Occipital lobe (tissue), 3 donors: ENCODE measurements at places on chromosomes 13 and 19.

DNA sequence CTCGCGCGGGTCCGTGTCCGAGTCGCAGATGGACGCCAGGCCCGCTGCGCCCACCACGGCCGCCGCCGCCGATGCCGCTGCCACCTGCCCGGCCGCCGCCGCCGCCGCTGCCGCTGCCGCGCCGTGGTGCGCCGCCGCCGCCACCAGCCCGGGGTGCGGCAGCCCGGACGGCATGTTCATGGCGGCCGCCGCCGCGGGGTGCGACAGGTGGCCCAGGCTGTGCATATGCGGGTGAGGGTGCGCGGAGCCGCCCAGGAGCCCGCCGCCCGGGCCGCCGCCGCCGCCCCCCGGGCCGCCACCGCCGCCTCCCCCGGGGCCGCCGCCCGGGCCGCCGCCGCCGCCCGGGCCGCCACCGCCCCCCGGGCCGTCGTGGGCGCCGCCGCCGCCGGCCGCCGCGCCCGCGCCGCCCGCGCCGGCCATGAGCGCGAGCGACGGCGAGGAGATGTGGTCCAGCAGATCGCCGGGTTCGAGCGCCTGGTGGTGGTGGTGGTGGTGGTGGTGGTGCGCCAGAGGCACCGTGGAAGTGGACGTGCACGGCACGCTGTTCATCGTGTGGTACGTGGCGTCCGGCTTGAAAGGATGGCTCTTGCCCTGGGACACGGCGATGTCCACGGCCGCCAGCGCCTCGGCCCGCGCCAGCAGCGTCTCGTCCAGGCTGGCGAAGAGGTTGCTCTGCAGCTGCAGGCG is 1.3 kb downstream of the POU4F1 start:
- no peak for DNase-seq

DNA sequence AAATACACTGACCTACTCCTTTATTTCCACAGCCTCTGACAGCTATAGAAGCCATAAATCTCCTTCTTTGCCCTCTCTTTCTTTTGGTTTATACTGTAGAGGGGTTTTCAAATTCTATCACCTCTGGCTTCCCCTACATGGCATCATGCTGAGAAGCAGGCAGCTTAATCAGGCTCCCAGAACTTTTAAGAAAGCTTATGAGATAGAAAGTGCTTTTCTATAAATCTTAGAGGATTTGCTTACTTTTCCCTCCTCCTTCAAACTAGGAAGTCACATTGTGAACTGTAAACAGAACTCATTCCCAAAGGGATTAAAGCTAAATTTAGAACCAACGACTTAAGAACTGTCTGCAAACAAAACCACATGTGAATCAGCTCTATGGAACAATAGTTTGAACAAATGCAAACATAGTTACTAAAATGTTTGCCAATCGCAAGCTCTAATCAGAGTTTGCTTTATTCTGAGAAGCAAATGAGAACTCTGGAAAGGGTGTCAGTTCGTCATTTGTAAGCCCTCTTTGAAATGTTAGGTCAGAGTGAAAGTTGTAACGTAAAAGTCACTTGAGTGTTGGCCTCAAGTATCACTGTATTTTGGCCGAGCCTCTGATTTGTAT is 344.1 kb downstream of the RFC3 start:
- no peak for DNase-seq

GRCh38 chr13:33276570-33276969 is 9.0 kb downstream of the STARD13 start:
- DNase-seq: no peak

- no peak for DNase-seq
Observed at GRCh38 chr19:3368848-3369336, 2.5 kb downstream of the NFIC start.

DNA sequence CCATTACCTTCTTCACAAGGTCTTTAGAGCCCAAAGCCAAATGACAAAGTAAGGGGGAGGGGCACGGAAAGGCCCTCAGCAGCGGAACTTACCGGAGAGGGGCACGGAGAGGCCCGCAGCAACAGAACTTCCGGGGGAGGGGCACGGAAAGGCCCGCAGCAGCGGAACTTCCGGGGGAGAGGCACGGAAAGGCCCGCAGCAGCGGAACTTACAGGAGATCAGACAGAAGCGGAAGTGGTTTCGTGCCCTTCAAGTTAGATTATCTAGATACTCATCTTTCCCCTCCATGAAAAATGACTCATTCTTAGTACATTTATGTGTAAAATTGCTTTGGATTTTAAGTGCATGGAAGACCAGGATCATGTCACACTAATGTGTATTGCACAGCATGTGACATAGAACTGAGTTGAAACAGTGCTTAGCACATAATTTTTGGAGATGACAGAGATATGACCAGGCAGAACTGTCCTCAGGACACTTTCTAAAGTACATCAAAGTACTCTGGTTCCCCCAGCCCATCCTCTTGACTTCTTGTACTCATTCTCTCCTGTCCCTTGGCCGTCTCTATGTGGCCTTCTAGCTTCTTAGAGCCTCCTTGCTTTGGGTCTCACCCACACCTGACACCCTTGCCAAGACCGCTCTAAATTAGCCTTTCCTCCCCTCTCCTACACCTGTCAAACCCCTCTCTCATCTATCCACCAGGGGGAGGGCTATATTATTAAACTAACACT is 25.7 kb upstream of the TPTE2 start:
- DNase-seq: no peak

DNA sequence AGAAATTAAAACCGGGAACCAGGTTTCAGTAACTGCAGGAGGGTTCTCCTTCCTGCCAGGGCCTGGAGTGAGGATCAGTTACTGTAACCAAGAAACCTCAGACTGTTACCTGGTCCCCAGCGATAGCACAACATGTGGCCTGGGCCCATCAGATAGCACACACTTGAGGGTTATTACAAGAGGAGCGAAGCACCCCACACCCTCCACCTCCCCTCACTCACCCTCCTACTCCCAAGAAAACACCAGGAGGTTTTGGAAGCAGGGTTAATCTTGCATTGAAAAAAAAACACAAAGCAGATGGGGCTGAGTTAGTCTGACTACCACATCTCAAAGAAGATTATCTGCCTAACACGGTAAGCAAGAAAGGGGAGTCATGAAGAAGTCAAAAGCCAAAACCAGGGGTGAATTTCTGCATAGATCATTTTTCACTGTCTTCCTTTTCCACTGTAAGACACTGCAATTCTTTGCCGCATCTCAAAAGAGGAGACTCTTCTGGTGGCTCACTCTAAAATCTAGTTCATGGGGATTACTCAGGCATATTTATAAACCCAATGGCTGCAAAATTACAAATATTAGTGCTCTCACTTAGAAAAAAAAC is 75.9 kb upstream of the DOCK9 start:
- no peak for DNase-seq

DNA sequence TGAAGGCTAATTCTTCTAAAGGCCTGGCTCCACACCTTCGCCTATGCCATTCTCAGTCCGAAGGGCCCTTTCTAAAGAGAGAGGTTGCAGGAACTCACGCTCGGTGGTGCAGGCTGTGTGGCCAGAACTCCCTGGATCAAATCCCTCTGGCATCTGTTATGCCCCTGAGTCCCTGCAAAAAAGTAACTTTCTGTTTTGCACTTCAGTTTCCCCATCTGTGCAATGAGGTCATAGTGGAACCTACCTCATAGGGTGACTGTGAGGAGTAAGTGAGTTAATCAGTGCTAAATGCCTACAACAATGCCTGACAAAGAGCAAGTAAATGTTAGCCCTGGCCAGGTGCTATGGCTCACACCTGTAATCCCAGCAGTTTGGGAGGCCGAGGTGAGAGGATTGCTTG is 7.3 kb downstream of the IGSF23 start:
- DNase-seq: no peak

- DNase-seq: no peak
Observed at GRCh38 chr13:21567714-21568113, 36.3 kb downstream of the MICU2 start.

GRCh38 chr19:40441719-40442253 is 2.3 kb downstream of the SERTAD3 start:
- no peak for DNase-seq

GRCh38 chr13:50156561-50157127 is 141.4 kb downstream of the KCNRG start:
- no peak for DNase-seq

GRCh38 chr19:6279620-6279930 is 200 bp downstream of the MLLT1 start:
- DNase-seq: no peak

GRCh38 chr19:38193445-38193844 is 30.6 kb downstream of the DPF1 start:
- DNase-seq: no peak

DNA sequence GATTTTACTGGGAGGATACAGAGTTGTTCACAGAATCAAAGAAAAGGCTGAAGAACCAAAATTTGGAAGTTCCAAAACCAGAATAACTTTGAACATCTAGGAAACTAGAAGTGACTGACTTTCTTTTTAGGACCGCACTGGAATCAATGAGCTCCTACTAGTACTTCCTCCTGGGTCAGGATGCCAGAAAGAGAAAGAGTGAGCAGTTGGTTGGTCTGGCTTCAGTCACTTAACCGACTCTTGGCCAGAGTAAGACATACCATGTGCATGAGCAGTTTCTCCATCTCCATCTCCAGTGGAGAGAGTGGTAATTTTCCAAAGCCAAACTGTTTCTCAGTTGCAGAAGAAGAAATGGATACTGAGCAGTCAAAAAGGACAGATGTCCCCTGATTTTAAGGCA is 27.1 kb upstream of the MTUS2 start:
- DNase-seq: no peak

DNA sequence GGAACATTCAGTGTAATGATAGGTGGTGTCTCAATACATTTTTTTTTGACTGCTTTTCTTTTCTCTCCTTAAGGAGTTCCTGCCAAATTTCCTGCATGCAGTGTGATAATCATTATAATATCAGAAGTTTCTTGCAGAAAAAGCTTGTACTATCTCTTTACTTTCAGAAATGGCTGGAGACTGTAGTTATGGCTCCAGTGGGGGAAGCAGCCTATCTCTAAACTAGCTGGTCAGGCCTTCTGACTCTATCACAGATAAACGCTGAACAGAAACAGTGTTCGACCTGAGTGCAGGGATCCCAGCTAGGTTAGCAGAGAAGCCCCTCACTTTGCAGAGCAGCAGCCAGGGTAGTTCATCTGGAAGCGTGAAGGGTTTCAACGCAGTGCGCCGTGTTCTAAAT is 1.9 kb downstream of the CCNE1 start:
- DNase-seq: no peak

GRCh38 chr19:7460562-7460966 is 28.3 kb downstream of the PEX11G start:
- no peak for DNase-seq

DNA sequence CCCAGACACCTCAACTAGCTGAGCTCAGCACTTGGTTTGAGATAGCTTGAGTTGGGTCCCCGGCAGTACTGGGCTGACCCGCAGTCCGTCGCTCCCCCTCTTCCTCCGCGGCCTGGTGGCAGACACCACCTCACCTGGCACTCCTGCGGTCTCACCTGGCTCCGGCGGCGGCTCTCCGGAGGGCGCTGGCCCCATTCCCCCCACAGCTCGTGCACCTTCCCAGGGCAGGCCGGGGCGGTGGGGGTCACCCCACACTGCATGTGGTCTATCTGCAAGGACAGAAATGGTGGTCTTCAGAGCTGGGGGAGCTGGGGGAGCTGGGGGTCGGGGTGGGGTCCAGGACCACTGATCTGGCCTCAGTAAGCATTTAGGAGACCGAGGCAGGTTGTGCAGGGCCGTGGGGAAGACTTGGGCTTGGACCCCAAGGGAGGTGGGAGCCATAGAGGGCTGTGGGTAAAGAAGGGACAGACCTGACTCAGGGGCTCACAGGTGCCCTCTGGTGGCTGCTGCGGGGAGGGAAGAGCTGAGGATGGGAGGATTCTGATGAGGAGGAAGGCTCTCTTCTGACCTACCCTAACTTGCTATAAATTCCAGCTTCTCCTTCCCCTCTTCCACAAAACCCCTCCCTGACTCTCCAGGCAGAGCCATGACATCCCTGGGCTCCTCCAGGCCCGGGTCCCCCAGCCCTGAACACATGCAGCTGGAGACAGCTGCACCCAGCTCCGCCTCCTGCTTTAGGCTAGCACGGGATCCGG is 6.7 kb upstream of the PLIN4 start:
- DNase-seq: no peak

DNA sequence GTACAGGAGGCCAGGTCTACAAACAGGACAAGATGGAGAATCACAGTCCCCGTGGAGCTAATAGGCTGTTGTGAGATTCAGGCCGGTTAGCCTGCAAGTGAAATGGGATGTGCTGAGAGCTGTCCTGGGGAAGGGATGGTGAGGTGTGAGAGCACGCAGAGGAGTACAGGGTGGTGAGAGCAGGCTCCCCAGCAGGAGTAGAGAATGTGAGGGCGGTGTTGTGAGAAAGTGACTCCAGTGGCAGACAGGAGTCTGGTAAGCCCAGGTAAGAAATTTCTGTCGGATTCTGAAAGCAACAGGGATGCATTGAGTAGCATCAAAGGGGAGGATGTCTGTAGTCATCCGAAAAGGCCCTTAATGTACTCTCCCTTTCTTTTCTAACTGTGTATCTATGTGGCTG is 50.7 kb upstream of the GPR183 start:
- no peak for DNase-seq

DNA sequence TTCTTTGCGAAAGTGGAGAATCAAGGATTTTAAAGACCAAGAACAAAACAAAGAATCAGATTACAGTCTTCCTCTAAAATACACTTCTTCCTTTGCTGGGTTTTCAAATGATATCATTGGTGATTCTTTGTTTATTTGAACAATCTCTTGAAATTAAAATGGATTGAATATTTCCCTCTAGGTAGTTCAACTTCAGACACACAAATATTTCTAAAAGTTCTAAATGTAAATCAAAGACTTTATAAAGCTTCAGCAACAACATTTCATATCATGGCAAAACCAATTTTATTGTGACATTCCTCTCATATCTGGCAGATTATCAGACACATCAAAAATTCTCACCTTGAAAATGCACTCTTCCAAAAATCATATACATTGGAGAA is 13.0 kb downstream of the ZIC2 start:
- DNase-seq: no peak

DNA sequence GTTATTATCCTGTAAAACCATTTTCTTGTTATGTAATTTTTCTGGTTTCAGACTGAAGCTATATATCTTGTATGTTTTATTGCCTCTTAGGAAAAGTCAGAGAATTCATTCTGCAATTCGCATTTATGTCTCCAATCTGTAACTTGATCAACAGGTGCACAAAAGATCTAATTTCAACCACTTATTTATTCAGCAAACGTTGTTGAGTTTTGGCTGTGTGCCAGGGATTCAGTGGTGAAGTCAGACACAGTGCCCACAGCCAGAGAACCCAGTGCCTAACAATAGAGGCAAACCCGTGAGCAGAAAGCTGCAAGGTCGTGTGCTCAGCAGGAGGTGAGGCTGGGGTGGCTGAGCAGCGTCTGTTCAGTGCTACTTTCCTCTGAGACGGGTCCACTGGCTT is 119.5 kb upstream of the MCF2L start:
- no peak for DNase-seq
